Type B pancreatic cell (in vitro differentiated cells): ENCODE measurements at places on chromosomes 1 and 21. TPM values are rescaled to one million over a fixed set of nuclear protein-coding genes. Genes with fewer than 3 reads are reported as not detected.
A peak's percentile ranks its signal among the peaks of the same experiment; 100 is the strongest.

- no peak for DNase-seq
These were observed 123.2 kb upstream of the FGGY start for GRCh38 chr1:59173721-59174120.

GRCh38 chr1:59154401-59154800, 142.5 kb upstream of the FGGY start:
- no peak for DNase-seq

The PUSL1 gene
- total RNA-seq, result 20.4 and 25.5 TPM in 2 replicates

GRCh38 chr1:207454046-207454964, at the start of gene CR2:
Gene CR2 (plus strand): TSS chr1:207454328. CDS start chr1:207454419, 91 bp downstream.
- DNase-seq, result peak; percentile 67

- DNase-seq, result no peak
These were observed 206.5 kb downstream of the ZP4 start for GRCh38 chr1:237684236-237684635.

- DNase-seq, result no peak
These were observed 262.5 kb upstream of the B3GALT2 start for GRCh38 chr1:193448682-193449461.

The GSTM5 gene
- total RNA-seq, result 0.17 and 0.52 TPM in 2 replicates

The VANGL2 gene
- 19.8 and 67.3 TPM in 2 replicates for total RNA-seq

DNA sequence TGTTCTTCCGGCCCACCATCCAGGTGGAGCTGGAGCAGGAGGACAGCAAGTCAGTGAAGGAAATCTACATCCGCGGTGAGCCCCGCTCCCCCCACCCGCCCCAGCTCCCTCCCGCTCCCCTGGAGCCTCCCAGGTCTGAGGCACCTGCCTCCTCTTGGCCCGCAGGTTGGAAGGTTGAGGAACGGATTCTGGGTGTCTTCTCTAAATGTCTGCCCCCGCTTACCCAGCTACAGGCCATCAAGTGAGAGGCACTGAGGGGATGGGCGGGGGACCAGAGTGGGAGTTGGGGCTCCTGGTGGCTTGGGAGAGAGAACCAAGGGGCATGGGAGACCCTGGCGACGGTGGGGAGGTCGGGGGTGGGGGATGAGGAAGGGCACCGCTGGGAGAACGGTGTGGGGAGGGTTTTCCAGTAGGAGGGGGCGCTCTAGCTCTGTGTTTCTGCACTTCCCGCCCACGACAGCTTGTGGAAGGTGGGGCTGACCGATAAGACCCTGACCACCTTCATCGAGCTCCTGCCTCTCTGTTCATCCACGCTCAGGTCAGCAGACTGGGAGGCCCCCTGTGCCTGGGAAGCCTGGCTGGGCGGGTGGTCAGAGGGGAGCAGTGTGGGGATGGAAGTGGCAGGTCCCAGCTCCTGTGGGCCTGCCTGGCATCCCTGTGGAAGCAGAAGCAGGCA, 4.2 kb downstream of the LRRC71 start:
- no peak for DNase-seq
